ENCODE measurements at places on chromosomes 6 and 20. TPM values are rescaled to one million over a fixed set of nuclear protein-coding genes. Genes with fewer than 3 reads are reported as not detected.

GRCh38 chr20:44817143-44817910 is 7.0 kb upstream of the RIMS4 start:
- no peak overlapping the region for H3K27ac ChIP-seq
- DNase-seq = no peak
- H3K36me3 ChIP-seq = no peaks in the 10 kb centered on the region

HEY2 gene
- total RNA-seq = 2.8 TPM

DNA sequence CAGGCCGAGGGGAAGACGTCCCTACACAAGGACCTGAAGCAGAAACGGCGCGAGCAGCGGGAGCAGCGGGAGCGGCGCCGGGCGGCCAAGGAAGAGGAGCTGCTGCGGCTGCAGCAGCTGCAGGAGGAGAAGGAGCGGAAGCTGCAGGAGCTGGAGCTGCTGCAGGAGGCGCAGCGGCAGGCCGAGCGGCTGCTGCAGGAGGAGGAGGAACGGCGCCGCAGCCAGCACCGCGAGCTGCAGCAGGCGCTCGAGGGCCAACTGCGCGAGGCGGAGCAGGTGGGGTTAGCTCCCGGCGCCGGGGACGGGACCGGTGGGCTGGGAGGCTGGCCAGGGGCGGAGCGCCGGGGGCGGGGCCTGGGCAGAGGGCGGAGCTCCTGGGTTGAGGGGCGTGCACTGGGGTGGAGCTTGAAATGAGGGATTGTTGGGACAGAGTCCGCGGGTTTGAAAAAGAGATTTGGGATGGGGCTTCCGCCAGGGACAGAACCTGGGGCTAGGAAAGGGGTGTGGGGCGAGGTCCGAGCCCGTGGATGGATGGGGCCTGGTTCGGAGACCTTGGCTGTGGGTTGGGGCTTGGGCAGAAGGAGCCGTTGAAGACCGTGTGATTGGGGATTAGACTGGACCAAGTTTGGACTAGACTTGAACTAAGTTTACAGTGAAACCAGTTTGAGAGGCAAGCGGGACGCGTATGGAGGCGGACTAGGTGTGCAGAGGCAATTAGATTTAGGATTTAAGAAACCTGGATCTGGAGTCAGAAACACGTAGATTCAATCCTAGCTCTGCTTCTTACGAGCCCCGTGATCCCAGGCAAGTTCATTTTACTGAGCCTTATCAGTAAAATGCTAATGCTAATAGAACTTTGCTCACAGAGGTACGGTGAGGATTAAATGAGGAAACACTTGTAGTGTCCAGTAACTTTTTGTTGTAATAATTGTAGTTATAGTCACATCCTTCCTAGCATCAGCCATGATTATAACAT is 20.9 kb downstream of the DEF6 start:
- no peak overlapping the region for H3K27ac ChIP-seq
- peaks cover 24% of the 10 kb centered on the region for H3K36me3 ChIP-seq
- H3K4me3 ChIP-seq = peak overlapping the region; percentile 61
- peaks cover 5% of the 10 kb centered on the region for H3K4me1 ChIP-seq

- H3K4me1 ChIP-seq = peaks cover 4% of the 10 kb centered on the region
- no peak overlapping the region for H3K4me3 ChIP-seq
- H3K27ac ChIP-seq = no peak overlapping the region
- no peaks in the 10 kb centered on the region for H3K36me3 ChIP-seq
Measured at GRCh38 chr20:4375881-4376280, 345.8 kb upstream of the PRND start.

DNA sequence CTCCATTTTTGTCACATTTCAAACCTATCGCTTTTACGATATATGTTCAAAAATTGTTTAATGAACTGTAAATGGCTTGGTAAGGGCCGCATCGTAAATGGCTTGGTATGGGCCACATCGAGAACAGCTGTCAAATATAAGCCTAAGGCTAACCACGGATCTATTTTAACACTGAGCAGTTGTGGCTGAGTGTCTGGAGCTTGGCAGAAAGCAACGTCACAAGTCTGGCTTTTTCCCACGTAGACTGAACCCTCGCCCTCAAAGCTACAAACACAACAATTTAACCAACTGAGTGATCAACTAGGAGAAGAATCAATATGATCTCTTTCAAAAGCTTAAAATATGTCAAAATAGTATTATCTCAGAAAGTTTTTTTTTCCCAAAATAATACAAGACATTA is 71.4 kb upstream of the PRSS16 start:
- H3K27ac ChIP-seq = no peak overlapping the region
- no peaks in the 10 kb centered on the region for H3K4me1 ChIP-seq
- no peaks in the 10 kb centered on the region for H3K27me3 ChIP-seq
- no peak for DNase-seq
- no peak overlapping the region for H3K4me3 ChIP-seq

GRCh38 chr6:53090576-53090975 is 25.4 kb downstream of the FBXO9 start:
- H3K4me1 ChIP-seq = no peaks in the 10 kb centered on the region
- DNase-seq = no peak
- peaks cover 100% of the 10 kb centered on the region for H3K36me3 ChIP-seq

GRCh38 chr6:11353921-11354389 is 121.5 kb upstream of the NEDD9 start:
- H3K27me3 ChIP-seq = no peaks in the 10 kb centered on the region
- no peak for DNase-seq
- peaks cover 42% of the 10 kb centered on the region for H3K4me1 ChIP-seq
- H3K4me3 ChIP-seq = no peak overlapping the region

GRCh38 chr6:6199678-6200077 is 120.8 kb downstream of the F13A1 start:
- H3K4me1 ChIP-seq = no peaks in the 10 kb centered on the region
- no peaks in the 10 kb centered on the region for H3K36me3 ChIP-seq
- no peak overlapping the region for H3K27ac ChIP-seq
- no peak for DNase-seq

EPPIN gene
- total RNA-seq = 0.38 TPM

DNA sequence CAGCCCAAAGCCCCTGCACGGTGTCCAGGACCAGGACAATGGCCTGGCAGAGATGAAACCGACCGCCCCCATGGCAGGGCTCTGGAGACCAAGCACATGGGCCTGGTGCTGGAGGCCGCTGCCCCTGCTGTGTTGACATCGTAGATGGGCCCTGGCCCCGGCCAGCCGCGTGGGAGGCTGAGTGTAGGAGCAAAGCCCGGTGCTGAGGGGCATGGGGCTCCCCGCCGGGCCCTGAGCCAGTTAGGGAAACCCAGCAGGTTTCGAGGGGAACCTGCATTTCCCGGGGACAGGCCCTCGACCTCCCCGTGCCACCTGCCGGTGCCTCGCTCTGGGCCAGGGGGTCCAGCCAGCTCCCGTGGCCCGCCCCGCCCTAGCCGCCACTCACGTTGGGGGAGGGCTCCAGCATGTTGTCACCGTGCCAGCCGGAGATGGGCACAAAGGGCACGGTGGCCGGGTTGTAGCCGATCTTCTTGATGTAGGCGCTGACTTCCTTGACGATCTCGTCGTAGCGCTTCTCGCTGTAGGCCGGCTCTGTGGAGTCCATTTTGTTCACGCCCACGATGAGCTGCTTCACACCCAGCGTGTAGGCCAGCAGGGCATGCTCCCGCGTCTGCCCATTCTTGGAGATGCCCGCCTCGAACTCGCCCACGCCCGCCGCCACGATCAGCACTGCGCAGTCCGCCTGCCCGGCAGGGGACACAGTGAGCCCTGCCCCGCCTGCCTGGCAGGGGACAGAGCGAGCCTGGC is 4.3 kb downstream of the EEF1A2 start:
- H3K27me3 ChIP-seq = peaks cover 58% of the 10 kb centered on the region
- H3K4me1 ChIP-seq = peaks cover 21% of the 10 kb centered on the region
- H3K4me3 ChIP-seq = no peak overlapping the region
- H3K36me3 ChIP-seq = no peaks in the 10 kb centered on the region
- no peak overlapping the region for H3K27ac ChIP-seq
- DNase-seq = no peak

ACAT2 gene
- 42.4 TPM for total RNA-seq

GHRH gene
- not detected for total RNA-seq

SRC gene
- 72.7 TPM for total RNA-seq

DNA sequence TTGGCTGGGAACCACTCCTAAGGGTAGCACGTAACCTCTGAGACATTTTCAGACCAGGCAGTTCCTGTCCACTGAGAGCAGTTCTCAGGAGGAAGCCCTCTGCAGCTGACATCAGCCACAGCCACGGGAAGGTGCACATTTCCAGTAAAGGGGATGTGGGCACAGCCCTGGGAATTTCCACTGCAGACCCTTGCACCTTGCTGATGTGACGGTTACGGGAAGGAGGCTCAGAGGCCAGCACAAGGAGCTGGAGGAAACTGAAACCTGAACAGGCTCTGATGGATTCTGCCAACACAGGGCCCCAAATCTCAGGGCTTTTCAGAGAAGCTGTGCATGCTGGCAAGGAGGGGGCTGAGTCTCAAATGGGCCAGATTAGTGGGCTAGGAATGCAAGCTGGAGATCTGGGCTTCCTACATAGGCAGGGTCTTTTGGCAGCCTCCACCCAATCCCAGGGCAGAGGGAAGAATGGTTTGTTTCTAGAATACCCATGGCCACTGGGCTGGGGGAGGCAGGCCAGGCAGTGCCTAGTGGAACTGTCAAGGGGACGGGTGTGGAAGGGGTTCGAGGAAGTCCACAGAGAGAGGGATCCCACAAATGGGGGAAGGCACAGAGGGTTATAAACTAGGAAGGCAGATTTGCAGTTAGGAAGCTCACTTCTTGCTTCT is 14.2 kb downstream of the EBF4 start:
- H3K4me3 ChIP-seq = no peak overlapping the region
- no peaks in the 10 kb centered on the region for H3K4me1 ChIP-seq
- no peak overlapping the region for H3K27ac ChIP-seq
- peaks cover 2% of the 10 kb centered on the region for H3K27me3 ChIP-seq

DNA sequence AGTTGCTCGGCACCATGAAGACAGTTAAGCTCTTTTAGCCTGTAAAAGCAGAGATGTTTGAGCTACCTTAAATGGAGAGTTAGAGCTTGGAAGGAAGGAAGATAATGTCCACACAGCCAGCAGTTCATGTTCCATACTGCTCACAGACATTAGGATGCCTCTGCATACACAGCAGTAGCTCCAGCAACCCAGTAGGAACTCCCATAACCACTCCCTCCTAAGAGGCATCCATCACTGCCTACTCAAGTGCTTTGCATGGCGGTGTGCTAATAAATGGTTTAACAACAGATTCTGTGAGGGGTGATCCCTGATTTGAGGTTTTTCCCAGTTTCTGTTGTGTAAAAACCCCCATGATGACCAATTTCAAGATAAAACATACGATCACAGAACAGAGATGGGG is 286.4 kb downstream of the HACE1 start:
- H3K27me3 ChIP-seq = no peaks in the 10 kb centered on the region
- no peaks in the 10 kb centered on the region for H3K36me3 ChIP-seq
- no peak overlapping the region for H3K4me3 ChIP-seq
- no peak overlapping the region for H3K27ac ChIP-seq
- DNase-seq = no peak

HLA-DRB1 gene
- 480 TPM for total RNA-seq

GRCh38 chr6:16375206-16375605 is 136.8 kb downstream of the GMPR start:
- H3K4me1 ChIP-seq = peaks cover 8% of the 10 kb centered on the region
- no peak overlapping the region for H3K4me3 ChIP-seq
- no peak for DNase-seq
- no peaks in the 10 kb centered on the region for H3K27me3 ChIP-seq

GRCh38 chr20:43586641-43587040 is 4.1 kb upstream of the IFT52 start:
- H3K4me1 ChIP-seq = peaks cover 25% of the 10 kb centered on the region
- no peak overlapping the region for H3K4me3 ChIP-seq
- H3K36me3 ChIP-seq = no peaks in the 10 kb centered on the region
- no peak for DNase-seq
- H3K27me3 ChIP-seq = no peaks in the 10 kb centered on the region
- H3K27ac ChIP-seq = no peak overlapping the region

DNA sequence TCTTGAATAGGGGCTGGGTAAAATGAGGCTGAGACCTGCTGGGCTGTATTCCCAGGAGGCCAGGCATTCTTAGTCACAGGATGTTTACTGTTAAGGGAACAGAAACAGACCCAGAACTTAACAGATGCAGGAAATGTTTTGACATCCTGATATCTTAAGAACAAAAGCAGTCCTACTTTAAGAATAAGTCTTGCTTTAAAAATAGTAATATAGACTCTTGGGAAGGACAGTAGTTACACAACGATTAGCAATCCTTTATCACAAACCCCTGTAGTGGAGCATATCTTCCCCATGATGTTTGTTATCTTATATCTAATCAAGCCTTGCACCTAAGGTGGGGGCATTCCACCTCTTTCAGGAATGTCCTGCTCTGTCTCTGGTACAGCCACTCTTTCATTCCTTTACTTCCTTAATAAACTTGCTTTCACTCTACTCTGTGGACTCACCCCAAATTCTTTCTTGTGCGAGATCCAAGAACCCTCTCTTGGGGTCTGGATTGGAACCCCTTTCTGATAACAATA is 493.7 kb upstream of the SULF2 start:
- H3K27ac ChIP-seq = no peak overlapping the region
- peaks cover 23% of the 10 kb centered on the region for H3K4me1 ChIP-seq
- no peaks in the 10 kb centered on the region for H3K27me3 ChIP-seq
- no peak overlapping the region for H3K4me3 ChIP-seq

DNA sequence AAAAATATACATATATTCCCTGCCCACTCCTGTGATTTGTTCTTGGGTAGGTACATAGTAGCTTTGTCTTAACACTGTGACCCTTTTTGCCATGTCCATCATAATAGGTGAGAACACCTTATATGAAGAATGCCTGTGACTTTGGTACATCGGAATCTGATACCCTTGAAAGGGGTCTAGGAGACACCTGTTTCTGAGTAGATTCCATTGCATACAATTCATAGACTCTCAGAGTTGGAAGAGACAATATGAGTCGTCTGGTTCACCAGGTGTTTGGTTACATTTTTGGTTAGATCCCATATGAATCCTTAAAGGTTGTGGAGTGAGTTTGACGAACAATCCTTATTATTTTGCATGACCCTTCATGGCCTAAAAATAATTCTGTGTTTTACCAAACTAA is 36.3 kb downstream of the RNF144B start:
- DNase-seq = no peak
- peaks cover 66% of the 10 kb centered on the region for H3K4me1 ChIP-seq
- no peak overlapping the region for H3K27ac ChIP-seq
- no peak overlapping the region for H3K4me3 ChIP-seq
- H3K27me3 ChIP-seq = no peaks in the 10 kb centered on the region

- no peak overlapping the region for H3K27ac ChIP-seq
- H3K4me3 ChIP-seq = no peak overlapping the region
- H3K36me3 ChIP-seq = no peaks in the 10 kb centered on the region
Measured at GRCh38 chr6:70119218-70119835, 183.6 kb downstream of the COL9A1 start.

PSORS1C2 gene
- not detected for total RNA-seq

DNA sequence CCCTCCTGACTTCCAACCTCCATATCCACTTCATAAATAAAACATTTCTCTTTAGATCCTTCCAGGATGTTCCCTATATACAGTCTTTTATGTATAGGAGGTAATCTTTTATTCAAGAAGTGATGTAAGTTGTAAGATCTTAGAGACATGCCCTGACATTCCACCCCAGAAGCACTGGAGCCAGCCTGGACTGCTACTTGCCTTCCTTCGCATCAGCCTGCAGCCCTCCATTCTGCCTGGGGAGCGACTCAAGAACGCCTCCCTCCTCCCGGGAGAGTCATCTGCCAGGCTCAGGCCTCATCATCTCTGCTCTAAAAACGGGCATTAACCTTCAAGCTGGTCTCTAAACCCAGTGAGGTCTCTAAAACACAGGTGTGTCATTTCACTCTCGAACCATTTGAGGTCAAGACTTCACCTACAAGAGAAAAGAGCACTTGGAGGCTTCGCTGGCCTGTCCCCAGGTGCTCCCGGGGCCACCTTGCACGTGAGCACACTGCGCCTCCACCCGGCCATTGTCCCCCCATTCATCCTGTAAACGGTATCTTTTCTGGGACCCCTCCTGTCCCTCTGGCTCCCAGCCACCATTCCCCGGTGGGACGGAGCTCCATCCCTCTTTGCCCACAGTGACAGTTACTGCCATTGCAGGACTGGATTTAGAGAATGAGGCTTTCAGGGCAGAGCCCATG is 107.5 kb upstream of the PDE10A start:
- DNase-seq = no peak
- H3K27me3 ChIP-seq = no peaks in the 10 kb centered on the region
- no peaks in the 10 kb centered on the region for H3K36me3 ChIP-seq
- no peak overlapping the region for H3K27ac ChIP-seq
